Testis (tissue), 5 donors: ENCODE measurements at places on chromosomes 11 and 22. TPM values are rescaled to one million over a fixed set of nuclear protein-coding genes. Genes with fewer than 3 reads are reported as not detected.

GGT1 gene
- 23.1 TPM for polyA plus RNA-seq

NUDT8 gene
- polyA plus RNA-seq, result 4.0 TPM

SYT8 gene
- polyA plus RNA-seq, result 0.98 TPM

OR52E8 gene
- not detected for polyA plus RNA-seq

GGTLC3 gene
- 1.5 TPM for polyA plus RNA-seq

VPREB1 gene
- polyA plus RNA-seq, result not detected

OTOG gene
- 4.2 TPM for polyA plus RNA-seq

MS4A12 gene
- 0.33 TPM for polyA plus RNA-seq

TEF gene
- 25.6 TPM for polyA plus RNA-seq

CLMP gene
- 6.5 TPM for polyA plus RNA-seq

TCP11L1 gene
- polyA plus RNA-seq, result 13.6 TPM

ZNF215 gene
- polyA plus RNA-seq, result 2.7 TPM

PPP2R5B gene
- 9.9 TPM for polyA plus RNA-seq

MPZL2 gene
- 4.2 TPM for polyA plus RNA-seq

MYO7A gene
- polyA plus RNA-seq, result 40.1 TPM
